ENCODE measurements at places on chromosomes 2 and 18. TPM values are rescaled to one million over a fixed set of nuclear protein-coding genes. Genes with fewer than 3 reads are reported as not detected.

Gene TNFRSF11A
- 0.66 TPM for polyA plus RNA-seq

DNA sequence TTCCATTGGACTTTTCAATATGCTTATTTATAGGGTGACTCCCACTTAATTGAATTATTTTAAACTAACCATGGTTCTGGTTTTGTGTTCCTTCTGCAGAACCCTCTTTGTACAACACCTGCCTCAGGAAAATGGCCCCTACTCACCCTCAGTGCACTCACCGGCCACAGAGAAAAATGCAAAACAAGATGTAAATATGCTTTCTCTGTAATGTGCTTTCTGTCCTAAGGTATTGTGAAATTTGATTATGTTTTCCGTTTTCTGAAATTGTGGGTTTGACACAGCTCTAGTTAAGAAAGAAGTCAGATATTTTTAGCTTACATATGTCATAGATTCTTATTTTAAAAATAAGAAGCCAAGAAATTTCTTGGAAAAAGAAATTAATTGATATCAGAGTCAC, 357.7 kb upstream of the SMIM21 start:
- H3K36me3 ChIP-seq: no peaks in the 10 kb centered on the region
- H3K4me3 ChIP-seq: no peak overlapping the region
- no peak overlapping the region for H3K27ac ChIP-seq

Gene SOCS6
- polyA plus RNA-seq: 17.5 TPM

- H3K27ac ChIP-seq: no peak overlapping the region
- no peak overlapping the region for H3K4me3 ChIP-seq
- H3K4me1 ChIP-seq: peaks cover 19% of the 10 kb centered on the region
Observed at GRCh38 chr2:11527001-11527400, 6.8 kb upstream of the GREB1 start.

Gene KIF3C
- polyA plus RNA-seq: 4.3 TPM

GRCh38 chr18:64119916-64120315, 29.0 kb downstream of the LINC00305 start:
- no peak overlapping the region for H3K27ac ChIP-seq
- H3K4me3 ChIP-seq: no peak overlapping the region
- DNase-seq: peak; percentile 36
- H3K36me3 ChIP-seq: no peaks in the 10 kb centered on the region

Gene CD8B
- not detected for polyA plus RNA-seq

Gene C2orf92
- 9.4 TPM for polyA plus RNA-seq

Data from cardiac muscle cell (in vitro differentiated cells and primary cell).